ENCODE measurements at places on chromosomes 5 and 9.

DNA sequence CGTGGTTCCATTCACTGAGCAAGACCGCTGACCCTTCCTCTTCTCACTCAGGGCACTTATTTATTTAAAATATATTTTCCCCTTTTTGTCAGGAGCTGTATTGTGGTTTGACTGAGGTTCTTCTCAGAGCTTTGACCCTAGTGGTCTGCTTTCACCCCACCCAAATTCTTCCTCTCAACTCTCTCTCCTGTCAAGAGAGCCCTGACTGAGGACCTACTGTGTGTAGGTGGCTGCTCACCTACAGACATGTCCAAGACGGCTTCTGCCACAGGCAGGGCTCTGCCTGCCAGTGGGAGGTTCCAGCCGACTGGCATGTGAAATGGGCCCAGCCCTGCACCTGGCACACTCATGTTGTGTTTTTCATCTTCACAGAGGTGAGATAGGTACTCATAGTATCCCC, 5.2 kb downstream of the DCANP1 start:
- H3K27me3 ChIP-seq: no peaks in the 10 kb centered on the region
- H3K27ac ChIP-seq: no peak overlapping the region
- H3K4me1 ChIP-seq: no peaks in the 10 kb centered on the region
- DNase-seq: no peak
- H3K36me3 ChIP-seq: no peaks in the 10 kb centered on the region

DNA sequence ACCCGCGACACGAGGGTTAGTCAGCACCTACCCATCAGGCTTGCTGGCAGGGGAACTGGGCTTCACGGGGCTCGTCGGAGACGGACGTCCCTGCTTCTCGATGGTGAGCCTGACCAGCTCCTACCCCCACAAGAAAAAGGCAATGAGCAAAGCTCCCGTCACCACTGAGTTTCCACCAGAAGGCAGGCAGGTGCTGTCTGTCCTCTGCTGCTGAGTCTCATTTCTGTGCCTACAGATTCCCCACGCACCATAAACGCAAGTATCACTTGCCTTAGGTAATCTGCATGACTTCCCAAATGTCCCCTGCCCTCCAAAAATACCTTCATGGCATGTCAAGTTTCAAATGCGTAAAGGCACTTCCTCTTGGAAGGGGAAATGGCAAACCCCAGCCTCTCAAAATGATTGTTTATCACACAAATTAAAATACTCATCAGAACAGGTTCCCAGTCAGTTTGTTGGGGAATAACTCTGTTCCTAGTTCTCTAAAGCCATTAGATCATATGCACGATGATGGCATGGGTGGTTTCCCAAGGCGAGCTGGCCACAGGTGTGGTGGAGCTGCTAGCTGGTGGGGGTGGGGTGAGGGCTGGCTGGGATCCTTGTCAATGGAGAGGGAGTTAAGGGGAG, 85.0 kb downstream of the PRRT1B start:
- H3K4me1 ChIP-seq: no peaks in the 10 kb centered on the region
- H3K36me3 ChIP-seq: peaks cover 3% of the 10 kb centered on the region
- no peak overlapping the region for H3K27ac ChIP-seq
- no peaks in the 10 kb centered on the region for H3K27me3 ChIP-seq

DNA sequence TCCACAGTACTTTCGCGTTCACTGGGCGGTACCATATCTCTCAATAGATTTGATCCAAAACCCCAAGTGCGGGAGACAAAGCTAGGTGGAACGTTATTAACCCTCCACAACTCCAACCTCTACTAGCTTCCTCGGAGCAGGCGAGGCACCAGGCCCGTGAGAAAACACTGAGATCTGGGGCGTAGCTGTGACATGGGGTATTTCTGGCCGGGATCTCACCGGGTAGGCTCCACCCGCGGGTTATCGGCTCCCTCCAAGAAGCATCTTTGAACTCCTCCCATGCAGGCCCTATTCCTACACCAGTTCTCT, 350 bp upstream of the SLC25A46 start:
- no peak for DNase-seq
- peak overlapping the region; percentile 69 for H3K4me3 ChIP-seq
- peak overlapping the region; percentile 78 for H3K27ac ChIP-seq
- H3K36me3 ChIP-seq: no peaks in the 10 kb centered on the region

- H3K4me1 ChIP-seq: no peaks in the 10 kb centered on the region
- H3K4me3 ChIP-seq: no peak overlapping the region
- DNase-seq: no peak
- H3K27ac ChIP-seq: no peak overlapping the region
- no peaks in the 10 kb centered on the region for H3K36me3 ChIP-seq
These were observed 52.1 kb upstream of the KIAA1958 start for GRCh38 chr9:112434487-112434886.

DNA sequence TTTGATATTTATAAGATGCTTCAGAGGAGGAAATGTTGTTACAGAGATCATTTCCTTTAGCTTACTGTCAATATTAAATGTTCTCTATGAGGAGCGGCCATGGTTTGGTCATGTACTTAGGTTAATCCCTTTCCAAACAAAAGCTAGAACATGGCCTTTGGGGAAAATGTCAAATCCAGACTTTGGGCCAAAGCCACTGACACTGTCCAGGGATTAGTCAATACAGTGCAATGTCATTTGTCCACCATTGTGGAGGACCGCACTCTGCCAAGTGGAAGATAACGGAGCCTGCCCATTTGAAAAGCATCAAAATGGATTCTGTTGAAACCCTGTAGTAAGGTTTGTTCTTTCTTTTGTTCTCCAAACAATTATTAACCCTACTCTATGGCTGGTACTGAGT, 50.1 kb downstream of the FRMPD1 start:
- no peak overlapping the region for H3K27ac ChIP-seq
- no peak for DNase-seq
- H3K36me3 ChIP-seq: no peaks in the 10 kb centered on the region

DNA sequence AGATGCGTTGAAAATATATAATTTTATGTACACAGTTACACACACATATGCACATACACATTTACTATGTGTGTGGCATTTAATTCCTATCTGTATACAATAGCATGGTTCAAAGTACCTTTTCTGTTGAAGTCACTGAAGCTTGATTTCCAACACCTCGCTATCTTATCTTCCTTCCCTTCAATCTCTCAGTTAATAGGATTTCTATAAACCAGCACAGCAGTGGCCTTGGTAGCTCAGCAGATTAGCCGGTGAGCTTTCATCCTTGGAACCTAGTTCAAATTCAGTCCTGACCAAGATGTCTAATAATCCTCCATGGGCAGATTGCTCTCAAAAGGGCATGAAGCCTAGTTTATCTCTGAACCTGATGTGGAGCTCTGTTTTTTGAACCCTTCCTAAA, 2389.5 kb downstream of the MAT2B start:
- no peak for DNase-seq
- no peaks in the 10 kb centered on the region for H3K4me1 ChIP-seq
- no peaks in the 10 kb centered on the region for H3K27me3 ChIP-seq
- no peak overlapping the region for H3K4me3 ChIP-seq

- H3K4me3 ChIP-seq: peak overlapping the region; percentile 29
- H3K36me3 ChIP-seq: no peaks in the 10 kb centered on the region
- H3K27ac ChIP-seq: peak overlapping the region; percentile 50
- peak; percentile 91 for DNase-seq
These were observed 251.2 kb upstream of the RORB start for GRCh38 chr9:74245866-74246497.

DNA sequence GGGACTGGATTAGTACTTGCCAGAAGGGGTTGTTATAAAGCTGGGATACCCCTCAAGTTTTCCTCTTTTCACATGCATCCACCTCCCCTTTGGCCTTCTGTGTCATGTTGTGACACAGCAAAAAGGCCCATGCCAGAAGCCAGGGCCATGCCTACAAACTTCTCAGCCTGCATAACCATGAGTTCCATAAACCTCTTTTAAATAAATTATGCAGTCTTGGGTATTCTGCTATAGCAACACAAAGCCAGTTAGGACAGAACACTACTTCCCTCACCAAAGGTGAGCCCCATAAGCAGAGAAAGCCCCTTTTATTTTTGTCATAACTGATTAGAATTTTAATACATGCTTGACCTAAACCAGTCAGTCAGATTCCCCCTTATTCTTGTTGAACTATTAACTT, 801.3 kb downstream of the DNAH5 start:
- no peak overlapping the region for H3K4me3 ChIP-seq
- no peaks in the 10 kb centered on the region for H3K27me3 ChIP-seq
- no peaks in the 10 kb centered on the region for H3K4me1 ChIP-seq
- DNase-seq: no peak

DNA sequence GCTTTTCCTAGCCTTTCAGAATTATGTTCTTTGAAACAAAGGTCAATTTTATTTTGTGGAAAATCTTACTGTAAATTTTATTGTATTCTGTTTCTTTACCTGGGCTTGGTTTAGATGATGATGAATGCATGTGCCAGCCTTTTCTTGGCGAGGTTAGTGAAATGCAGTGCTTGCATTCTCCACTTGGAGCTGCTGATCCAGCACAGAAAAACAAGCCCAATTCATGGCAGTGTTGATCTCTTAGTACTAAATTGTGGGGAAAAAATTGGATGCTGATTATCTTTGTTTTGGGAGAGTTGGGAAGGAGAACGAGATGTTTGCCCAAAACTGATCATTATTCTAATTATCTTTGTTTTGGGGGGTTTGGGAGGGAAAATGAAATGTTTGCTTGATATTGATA, 3.7 kb downstream of the HABP4 start:
- DNase-seq: no peak
- H3K4me3 ChIP-seq: no peak overlapping the region
- H3K27me3 ChIP-seq: 0 out of 2 replicates have a peak, but pooled peaks cover 3% of the 10 kb centered on the region
- H3K27ac ChIP-seq: no peak overlapping the region
- H3K4me1 ChIP-seq: no peaks in the 10 kb centered on the region

- H3K4me1 ChIP-seq: no peaks in the 10 kb centered on the region
- no peak overlapping the region for H3K27ac ChIP-seq
- H3K27me3 ChIP-seq: no peaks in the 10 kb centered on the region
- no peak for DNase-seq
- H3K4me3 ChIP-seq: no peak overlapping the region
These were observed 309.3 kb downstream of the CHSY3 start for GRCh38 chr5:130213607-130214006.

- DNase-seq: no peak
- no peak overlapping the region for H3K27ac ChIP-seq
- H3K27me3 ChIP-seq: no peaks in the 10 kb centered on the region
- no peak overlapping the region for H3K4me3 ChIP-seq
- H3K4me1 ChIP-seq: no peaks in the 10 kb centered on the region
These were observed 28.5 kb downstream of the GLRA1 start for GRCh38 chr5:151896031-151896691.

DNA sequence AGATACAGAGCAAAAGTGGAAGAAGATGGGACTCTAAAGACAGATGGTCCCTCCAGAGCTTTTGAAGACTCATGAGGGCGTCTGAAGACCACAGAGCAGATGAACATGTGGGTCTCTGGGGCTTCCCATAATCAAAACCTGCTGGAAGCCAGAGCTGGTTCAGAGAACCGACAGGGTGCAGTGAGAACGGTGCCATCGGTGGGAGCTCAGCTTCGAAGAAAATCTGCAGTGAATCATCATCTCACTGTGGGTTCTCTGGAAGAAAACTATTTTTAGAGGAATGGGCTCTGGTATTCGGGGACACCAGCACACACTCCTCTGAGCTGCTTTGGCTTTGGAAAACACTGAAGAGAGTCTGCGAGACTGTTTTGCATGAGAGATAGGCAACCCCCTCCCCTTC, 222.4 kb upstream of the PANK3 start:
- H3K4me3 ChIP-seq: no peak overlapping the region
- no peaks in the 10 kb centered on the region for H3K4me1 ChIP-seq
- H3K36me3 ChIP-seq: no peaks in the 10 kb centered on the region
- H3K27ac ChIP-seq: no peak overlapping the region

DNA sequence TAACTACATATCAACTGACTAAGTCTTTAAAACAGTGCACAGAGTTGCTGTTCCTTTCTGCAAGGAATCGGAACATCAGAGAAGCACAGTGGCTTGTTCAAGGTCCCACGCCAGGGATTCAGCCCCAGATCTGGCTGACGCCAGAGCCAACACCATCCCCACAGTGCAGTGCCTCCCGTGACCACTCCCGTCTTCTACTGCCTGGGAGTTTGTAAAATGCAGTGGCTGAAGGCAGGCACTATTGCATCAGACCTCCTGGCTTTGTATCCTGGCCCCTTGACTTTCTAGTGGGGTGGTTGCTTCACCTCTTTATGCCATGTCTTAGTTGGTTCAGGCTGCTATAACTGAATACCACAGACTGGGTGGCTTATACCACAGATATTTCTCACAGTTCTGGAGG, 131.0 kb downstream of the NSG2 start:
- no peak overlapping the region for H3K4me3 ChIP-seq
- H3K36me3 ChIP-seq: no peaks in the 10 kb centered on the region
- H3K27me3 ChIP-seq: no peaks in the 10 kb centered on the region
- 0 out of 2 replicates have a peak, but pooled peaks cover 4% of the 10 kb centered on the region for H3K4me1 ChIP-seq

DNA sequence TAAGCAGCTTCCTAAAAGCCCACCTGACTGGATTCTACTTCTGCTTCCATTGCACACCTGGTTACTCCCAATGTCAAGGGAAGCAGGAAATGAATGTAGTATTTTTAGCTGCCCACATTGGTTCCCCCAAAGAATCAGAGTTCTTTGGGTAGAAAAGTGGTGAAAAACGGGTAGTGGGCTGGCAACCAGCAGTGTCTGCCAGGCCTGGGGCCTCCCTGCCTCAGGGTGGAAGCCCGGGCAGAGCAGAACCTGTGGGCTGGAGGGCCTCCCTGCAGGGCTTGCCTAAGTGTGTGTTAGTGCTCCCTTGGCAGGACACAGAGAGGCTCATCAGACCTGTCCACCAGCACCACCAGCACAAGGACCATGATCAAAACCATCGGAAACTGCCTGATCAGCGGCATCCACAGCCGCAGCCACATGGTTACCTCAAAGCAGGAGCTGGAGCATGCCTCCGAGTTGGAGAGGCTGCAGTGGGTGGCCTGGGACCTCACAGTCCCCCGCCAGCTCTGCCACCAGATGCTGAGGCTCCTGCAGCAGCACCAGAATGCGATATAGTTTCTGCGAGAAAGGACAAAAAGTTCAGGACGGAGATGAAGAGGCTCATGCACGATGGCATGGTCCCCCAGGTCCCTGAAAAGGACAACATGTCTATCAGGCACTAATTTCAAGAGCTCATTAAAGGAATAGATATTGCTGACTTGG, 72.2 kb downstream of the PTPDC1 start:
- no peak overlapping the region for H3K4me3 ChIP-seq
- no peak for DNase-seq
- H3K27ac ChIP-seq: no peak overlapping the region
- no peaks in the 10 kb centered on the region for H3K27me3 ChIP-seq
- no peaks in the 10 kb centered on the region for H3K36me3 ChIP-seq

DNA sequence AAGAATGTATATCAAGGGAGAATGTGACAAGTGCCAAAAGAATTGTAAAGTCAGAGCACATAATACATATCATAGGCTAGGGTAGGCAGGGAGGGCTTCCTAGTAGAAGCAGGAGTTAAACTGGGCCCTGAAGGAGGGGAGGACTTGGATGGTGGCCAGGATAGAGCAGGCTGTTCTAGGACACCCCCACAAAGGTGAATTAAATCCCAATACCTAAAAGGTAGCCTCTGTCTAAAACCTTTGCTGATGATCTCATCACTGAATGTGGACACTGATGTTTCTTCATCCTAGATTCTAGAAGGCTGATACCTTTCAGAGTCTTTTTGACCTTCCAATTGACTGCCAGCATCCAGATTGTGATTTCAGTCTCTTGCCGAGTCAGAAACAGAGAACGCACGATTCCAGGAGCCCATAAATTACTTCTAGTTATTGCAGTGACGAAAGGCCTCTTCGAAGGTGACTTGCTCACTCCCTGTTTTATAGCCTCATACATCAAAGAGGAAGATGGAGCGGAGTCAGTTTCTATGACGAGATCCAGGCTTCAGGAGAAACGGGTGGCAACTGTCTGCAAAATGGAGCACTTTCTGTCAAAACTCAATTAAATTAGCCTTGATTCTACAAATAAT, 43.2 kb downstream of the KIF4B start:
- no peaks in the 10 kb centered on the region for H3K27me3 ChIP-seq
- no peaks in the 10 kb centered on the region for H3K4me1 ChIP-seq
- H3K27ac ChIP-seq: no peak overlapping the region
- no peak for DNase-seq

Measured in MM.1S (cell line).